ENCODE measurements at places on chromosomes 4 and X. TPM values are rescaled to one million over a fixed set of nuclear protein-coding genes. Genes with fewer than 3 reads are reported as not detected.

LGI2 gene
- 0.09 TPM for total RNA-seq

PRR32 gene
- not detected for total RNA-seq

DUSP9 gene
- total RNA-seq, result 1.0 TPM

TADA2B gene
- total RNA-seq, result 17.9 TPM

TCEAL3 gene
- total RNA-seq, result 15.5 TPM

Measured in A549 treated with dexamethasone at 1 μM for 4 hours (cell line).